ENCODE measurements at places on chromosomes 3 and 15.

DNA sequence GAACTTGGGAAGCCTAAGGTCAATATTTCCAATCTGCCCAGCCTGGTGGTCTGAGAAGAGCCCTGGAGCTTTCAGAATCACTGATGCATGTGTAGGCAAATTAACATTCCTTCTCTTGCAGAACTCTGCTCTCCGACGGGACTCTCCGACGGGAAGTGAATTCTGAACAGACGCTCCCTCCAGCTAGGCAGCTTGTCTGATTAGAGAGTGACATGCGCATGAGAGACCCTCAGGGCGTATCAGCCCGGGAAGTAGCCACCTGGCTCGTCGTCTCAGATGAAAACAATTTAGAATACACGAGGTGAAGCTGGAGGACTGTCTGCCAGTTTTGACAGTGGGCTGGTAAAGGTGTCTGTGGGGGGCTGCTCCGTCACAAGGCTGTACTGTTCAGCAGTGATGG lies 103.1 kb downstream of the DGKG start:
- DNase-seq: no peak

GRCh38 chr15:61649046-61649445 lies 411.2 kb downstream of the VPS13C start:
- no peak for DNase-seq

- no peak for DNase-seq
Observed at GRCh38 chr3:176090727-176091126, 1106.6 kb downstream of the TBL1XR1 start.

GRCh38 chr15:59528961-59529402 lies 82.6 kb upstream of the GCNT3 start:
- DNase-seq: peak; percentile 87

GRCh38 chr3:149548669-149549065 lies 74.2 kb downstream of the TM4SF4 start:
- DNase-seq: no peak

GRCh38 chr15:39209548-39210211 lies 371.2 kb upstream of the THBS1 start:
- DNase-seq: no peak

- DNase-seq: peak; percentile 14
Observed at GRCh38 chr3:78163379-78163778, 1123.5 kb downstream of the ROBO2 start.

Measured in brain microvascular endothelial cell (primary cell).